ENCODE measurements at places on chromosomes 3 and 15.

DNA sequence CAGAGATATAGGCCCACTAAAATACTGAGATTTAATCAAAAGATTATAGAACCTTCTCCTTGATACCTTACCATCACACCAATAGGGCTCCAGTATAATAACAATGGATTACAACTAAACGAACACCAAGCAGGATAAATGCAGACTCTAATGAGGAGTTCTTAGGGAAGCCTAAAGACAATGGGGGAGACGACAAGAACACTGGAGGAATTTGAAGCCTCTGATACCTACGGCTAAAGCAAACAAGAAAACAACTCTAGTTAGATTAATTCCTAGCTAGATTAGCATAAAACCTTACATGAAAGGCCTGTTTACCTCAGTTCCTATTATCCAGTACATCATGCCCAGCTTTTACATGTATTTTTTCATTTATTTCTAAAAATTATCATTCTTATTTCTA is 35.1 kb downstream of the NGLY1 start:
- DNase-seq = no peak

- DNase-seq = no peak
Measured at GRCh38 chr3:185400866-185401265, 37.9 kb downstream of the MAP3K13 start.

DNA sequence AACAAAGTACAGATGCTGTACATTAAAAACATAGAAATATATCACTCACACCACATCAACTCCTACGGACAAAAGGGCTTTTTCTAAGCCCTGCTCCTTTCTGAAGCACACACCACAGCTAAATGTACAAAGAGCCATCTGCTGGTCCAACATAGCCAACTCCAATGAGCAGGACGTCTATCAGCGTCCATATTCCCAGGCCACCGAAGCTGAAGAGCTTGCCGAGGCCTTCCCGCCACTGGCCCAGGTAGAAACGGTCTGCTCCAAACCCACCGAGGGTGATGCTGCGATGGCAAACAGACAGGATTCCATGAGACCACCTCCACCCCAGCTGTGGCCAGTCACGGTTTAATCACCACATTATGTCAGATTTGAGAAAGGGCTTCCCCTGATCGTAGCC is 9.8 kb downstream of the TM2D3 start:
- DNase-seq = no peak

DNA sequence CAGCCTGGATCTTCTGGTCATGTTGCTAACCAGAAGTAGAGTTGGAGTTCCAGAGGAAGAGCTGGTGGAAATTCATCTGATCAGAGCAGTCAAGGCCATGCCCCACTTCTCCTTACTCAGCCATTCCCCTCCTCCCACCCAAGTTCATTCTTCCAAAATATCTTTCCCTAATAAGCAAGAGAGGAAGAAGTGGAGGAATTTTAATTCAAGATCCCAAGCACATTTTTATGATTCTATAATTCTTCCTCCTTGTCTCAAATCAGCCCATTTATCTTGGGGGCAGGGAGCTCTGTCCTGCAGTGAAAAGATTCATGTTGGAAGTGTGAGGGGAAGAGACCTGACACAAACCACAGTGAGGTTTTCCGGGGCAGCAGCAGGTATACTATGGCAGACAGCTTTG is 85.0 kb upstream of the GALNT15 start:
- DNase-seq = no peak

DNA sequence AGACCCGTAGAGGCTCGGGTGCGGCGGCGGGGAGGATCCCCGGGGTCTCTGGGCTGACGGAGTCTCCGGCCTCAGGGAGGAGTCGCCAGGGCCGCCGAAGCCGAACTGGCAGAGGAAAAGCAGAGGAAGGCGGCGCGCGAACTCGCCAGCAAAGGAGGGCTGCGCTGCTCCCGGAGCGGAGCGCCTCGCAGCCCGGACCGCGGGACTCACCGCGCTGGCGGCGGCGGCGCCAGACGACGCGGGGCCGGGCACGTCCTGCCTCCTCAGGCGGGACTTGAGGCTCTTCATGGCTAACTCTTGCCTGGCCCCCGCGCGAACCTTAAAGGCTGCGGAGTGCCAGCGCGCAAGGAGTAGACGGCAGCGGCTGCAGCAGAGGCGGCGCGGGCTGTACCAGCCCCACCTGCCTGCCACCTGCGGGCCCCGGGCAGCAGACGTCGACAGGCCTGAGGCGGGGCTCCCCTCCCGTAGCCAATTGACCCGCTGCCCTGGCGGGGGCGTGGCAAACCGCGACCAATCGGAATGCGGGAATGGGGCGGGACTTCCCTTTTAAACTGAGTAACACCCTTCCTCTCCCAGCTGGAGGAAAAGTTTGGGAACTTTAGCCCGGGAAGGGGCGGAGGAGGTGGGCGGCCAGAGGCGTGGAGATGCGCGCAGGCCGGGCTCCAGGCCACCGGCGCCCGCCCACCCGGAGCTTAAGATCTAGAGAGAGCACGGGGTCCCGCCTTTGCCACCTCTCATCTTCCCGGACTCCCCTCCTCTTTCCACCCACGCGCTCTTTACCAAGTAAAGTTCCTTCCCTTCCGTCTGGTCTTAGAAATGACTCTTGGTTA is at the start of gene UACA:
Gene UACA (minus strand): TSS at position 439 of the 830 bp plus-strand sequence. CDS start 151 bp downstream, at position 288.
- DNase-seq = peak; percentile 88

- DNase-seq = no peak
Measured at GRCh38 chr15:52670087-52670486, 9.1 kb downstream of the ATOSA start.

DNA sequence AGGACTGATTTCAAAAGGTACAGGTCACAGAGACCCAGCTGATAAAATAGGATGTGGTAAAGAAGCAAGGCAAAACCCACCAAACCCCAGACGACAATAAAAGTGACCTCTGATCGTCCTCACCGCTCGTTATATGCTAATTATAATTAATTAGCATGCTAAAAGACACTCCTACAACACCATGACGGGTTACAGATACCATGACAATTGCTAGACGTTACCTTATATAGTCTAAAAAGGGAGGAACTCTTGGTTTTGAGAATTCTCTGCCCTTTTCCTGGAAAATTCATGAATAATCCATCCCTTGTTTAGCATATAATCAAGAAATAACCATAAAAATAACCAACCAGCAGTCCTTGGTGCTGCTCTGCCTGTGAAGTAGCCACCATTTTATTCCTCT is 74.7 kb upstream of the MB21D2 start:
- DNase-seq = no peak

- DNase-seq = no peak
Measured at GRCh38 chr15:65550681-65551098, 20.4 kb downstream of the HACD3 start.

DNA sequence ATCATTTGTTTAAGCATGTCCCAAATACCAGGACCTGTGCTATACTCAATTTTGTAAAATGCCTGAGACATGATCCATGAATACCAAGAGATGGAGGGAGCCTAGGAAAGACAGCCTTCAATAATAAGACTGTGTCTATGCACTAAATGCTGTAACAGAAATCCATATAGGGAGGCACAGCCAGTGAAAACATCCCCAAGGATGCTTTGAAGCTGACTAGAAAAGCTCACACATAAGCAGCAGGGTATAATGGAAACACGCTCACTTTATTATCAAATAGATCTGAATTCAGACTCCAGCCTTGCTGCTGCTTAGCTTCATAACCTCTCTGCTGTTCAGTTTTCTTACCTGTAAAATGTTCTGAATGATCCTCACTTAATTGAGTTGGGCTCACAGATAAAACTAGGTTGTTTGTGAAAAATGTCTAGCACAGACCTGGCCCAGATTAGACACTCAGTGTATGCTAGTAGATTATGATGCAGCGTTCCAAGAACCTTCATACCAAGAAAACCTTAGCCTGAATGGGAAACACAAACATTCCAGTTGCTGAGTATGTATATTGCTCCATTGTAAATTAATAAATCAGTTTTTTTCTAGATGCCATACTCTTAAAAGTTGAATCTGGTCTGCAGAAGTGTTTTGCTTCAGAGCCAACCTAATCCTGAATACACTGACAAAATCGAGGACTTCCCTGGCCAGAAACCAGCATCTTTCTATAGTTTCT is 3.8 kb upstream of the LARP6 start:
- no peak for DNase-seq

DNA sequence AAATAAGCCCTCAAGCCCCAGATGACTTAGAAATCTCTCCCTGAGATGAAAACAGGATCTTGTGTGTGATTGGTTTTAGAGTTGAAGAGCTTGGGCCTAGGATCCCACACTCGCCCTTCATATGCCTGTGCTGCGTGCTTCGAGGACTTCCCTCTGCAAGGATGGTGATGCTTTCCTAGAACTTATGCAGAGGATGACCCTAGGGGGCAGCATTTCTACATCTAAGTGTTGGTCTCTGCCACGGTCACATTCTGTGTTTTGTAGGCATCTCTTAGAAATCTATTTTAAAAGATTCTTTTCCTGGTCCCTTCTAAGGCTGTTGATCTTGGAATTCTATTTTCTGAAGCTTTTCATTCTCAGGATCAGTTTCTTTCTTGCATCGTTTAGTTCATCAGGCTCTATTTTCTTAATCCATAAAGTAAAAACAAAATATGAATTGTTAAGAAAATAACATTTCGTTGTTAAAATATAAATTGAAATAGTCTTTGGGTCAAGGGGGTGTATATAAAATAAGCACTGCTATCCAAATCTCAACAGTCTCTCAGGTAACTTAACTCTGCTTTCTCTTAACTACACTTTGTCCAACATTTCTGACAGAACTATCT is 45.7 kb downstream of the WDR76 start:
- DNase-seq = peak; percentile 33

- no peak for DNase-seq
Measured at GRCh38 chr3:27637346-27637995, 84.7 kb downstream of the EOMES start.

Data from CMK (cell line).